ENCODE measurements at places on chromosomes 1 and 21.

- peak; percentile 56 for DNase-seq
Observed at GRCh38 chr1:29465755-29466154, 229.4 kb downstream of the PTPRU start.

GRCh38 chr21:17819877-17820229 is 697 bp upstream of the C21orf91 start:
- DNase-seq, result no peak

DNA sequence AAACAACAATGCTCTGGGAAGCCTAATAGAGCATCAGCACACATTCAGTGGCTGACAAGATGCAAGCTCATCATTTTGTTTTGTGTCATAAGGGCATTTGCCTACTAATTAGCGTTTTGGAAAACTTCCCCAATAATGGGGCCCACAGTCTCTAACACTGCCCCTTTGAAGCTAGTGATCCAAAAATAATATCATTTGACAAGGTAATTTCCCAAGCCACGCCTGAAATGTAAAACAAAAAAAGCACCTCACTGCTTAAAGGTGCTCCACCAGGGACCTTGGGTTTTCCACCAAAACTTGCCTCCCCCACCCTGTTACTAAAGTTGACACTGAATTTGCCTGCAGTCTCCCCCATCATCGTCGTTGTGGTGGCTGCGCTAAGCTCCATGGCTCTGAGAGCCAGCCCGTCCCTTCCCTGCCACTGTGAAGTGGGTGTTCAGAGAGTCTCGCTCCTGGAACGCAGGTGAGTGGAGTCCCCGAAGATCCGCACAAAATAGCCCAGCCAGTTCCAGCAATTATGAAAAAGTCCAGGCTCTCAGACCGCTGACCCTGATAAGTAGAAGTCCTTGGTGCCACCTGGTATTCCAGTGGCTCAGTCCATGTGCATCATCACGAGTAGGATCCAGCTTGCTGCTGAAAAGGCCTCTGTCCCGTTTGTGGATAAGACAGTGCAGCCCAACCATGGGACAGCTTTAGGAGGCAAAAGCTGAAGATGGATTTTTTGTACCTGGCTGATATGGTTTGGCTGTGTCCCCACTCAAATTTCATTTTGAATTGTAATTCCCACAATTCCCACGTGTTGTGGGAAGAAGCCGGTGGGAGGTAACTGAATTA is 52.2 kb downstream of the RAB3GAP2 start:
- DNase-seq, result no peak

DNA sequence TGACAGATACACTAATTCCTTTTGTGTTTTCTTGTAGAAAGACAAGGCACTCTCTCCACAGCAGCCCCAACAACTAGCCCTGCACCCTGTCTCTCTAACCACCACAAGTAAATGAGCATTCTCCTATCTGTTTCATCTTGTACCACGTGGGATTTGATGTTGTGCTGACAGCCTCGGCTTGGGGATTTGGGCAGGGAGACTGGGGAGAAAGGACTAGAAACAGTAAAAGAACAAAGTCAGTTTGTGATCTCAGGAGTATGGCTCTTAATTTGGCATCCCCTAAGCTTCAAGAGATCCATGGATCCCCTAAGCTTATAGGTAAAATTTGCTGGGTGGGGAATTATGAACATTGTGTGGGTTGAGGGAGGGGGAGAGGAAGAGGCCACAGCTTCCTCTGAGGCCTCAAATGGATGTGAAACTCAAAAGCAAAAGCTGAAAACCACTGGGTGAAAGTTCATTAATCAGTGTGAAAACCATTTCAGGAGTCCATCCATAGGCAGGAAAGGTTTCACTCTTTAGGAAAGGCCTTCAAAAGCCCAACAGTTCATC is 3.1 kb downstream of the C1orf162 start:
- DNase-seq, result no peak

DNA sequence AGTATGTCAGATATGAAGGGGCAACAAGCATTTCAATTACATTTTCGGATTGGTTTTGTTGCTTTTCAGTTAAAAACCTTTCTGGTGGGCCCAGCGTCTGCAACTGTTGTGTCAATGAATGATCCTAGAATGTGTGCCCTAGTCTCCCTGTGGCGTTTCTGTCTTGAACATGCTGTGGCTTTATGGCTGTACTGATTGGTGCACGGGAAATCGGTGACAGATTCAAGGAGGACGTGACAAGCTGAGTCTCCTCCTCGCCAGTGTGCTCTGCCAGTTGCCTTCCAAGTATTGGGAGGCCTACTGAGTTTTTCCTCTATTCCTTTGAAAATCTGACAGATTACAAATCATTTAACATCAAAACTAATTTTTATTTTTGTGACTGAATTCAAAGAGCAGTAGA is 127.6 kb downstream of the ZP4 start:
- no peak for DNase-seq

GRCh38 chr1:196260270-196260669 is 348.0 kb downstream of the KCNT2 start:
- DNase-seq, result no peak

DNA sequence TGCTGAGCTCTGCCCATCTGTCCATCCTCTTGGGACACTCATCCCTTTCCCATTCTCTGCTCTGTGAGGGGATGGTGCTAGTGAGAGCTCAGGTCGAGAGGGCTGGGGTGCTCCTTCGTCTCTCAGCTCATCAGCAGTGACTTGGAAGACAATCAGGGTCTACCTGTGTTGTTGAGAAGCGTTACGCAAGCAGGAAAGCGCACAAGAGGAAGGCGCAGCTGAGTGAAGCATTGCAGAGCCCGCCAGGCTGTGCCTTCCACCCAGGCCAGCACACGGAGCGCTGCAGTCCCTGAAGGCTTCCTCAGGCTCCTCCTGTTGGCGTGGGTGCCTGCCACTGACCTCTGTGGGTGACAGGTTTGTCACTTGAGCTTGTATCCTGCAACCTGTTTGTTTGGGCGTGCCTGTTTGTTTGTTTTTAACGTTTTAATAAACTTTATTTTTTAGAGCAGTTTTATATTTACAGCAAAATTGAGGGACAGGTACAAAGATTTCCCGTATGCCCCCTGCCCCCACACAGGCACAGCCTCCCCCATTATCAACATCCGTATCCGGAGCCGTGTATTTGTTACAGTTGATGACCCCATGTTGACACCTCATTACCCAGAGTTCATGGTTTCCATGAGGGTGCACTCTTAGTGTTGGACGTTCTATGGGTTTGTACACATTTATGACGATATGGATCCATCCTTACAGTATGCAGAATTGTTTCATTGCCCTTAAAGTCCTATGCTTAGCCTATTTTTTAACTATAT is 36.7 kb downstream of the ADARB1 start:
- no peak for DNase-seq

GRCh38 chr1:212630158-212630900 is 21.8 kb downstream of the ATF3 start:
- DNase-seq, result peak; percentile 80

- DNase-seq, result peak; percentile 69
Observed at GRCh38 chr1:201539561-201540431, 869 bp downstream of the NAV1 start.

- peak; percentile 90 for DNase-seq
Observed at GRCh38 chr1:70486676-70487458, 75.8 kb downstream of the CTH start.

GRCh38 chr1:7383671-7384520 is 387.2 kb upstream of the VAMP3 start:
- DNase-seq, result no peak

- no peak for DNase-seq
Observed at GRCh38 chr1:180092931-180093650, 61.6 kb upstream of the QSOX1 start.

DNA sequence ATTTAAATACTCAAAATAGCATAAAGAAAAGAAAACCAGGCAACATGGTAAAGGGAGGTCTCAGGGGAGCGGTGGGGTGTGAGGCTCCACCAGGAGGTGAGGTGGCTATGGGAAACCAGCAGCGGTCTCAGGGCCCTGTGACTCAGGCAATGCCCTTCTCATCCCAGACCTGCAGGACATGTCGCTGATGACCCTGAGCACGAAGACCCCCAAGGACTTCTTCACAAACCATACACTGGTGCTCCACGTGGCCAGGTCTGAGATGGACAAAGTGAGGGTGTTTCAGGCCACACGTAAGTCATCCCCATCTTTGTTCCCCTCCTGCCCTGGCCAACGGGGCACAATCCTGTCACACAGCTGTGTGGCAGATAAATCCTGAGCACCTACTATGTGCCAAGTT is 31.5 kb downstream of the PADI4 start:
- DNase-seq, result no peak

- peak; percentile 33 for DNase-seq
Observed at GRCh38 chr1:117237726-117238381, 27.1 kb upstream of the VTCN1 start.

DNA sequence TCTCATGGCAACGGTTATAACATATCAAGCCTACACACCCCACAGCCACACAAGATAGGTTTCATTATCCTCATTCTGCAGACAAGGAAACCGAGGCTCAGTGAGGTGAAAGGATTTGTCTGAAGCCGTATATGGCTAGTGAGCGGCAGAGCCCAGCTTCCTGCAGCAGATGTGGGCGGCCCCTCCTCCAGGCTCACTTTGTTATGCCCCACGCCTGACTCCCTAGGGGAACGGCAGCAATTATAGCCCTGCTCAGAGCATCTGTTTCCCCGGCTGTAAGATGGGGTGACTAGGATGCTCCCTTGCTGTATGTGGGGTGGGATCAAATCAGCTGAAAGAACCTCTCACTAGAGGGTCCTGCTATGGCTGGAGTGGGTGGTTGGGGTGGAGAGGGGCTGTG is 22.1 kb downstream of the GRHL3 start:
- DNase-seq, result no peak

DNA sequence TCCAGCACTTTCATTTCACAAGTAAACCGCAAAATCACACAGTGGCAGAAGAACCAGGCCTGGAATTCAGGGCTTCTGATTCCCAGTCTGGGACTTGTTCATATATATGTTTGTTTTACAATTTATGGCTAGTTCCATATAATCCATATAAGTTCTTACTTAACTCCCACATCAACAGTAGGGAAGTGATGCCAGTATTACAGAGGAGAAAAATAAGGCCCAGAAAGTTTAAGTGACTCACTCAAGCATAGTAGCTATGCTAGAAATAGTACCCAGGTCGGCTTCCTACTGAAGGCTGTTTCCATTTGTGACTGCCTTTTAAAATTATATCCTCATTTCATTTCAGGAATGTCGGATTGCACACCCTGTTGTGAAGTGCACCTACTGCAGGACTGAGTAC is 1.4 kb downstream of the FAM76A start:
- DNase-seq, result peak; percentile 16

DNA sequence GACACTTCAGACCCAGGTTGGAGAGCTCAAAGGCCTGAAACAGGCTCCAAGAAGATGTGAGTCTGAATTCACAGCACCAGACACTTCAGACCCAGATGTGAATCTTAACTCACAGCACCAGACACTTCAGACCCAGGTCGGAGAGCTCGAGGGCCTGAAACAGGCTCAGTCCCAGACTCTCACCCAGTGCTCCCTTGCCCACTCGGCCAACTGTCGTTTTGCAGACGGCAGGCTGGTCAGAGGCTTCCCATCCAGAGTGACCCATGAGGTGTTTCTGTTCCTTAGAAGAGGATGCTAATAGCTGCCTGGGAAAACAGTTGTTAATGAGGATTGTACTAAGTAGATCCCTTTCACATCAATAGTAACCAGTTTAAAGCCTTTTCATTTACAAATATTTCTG is 88.4 kb downstream of the ADARB1 start:
- DNase-seq, result no peak

DNA sequence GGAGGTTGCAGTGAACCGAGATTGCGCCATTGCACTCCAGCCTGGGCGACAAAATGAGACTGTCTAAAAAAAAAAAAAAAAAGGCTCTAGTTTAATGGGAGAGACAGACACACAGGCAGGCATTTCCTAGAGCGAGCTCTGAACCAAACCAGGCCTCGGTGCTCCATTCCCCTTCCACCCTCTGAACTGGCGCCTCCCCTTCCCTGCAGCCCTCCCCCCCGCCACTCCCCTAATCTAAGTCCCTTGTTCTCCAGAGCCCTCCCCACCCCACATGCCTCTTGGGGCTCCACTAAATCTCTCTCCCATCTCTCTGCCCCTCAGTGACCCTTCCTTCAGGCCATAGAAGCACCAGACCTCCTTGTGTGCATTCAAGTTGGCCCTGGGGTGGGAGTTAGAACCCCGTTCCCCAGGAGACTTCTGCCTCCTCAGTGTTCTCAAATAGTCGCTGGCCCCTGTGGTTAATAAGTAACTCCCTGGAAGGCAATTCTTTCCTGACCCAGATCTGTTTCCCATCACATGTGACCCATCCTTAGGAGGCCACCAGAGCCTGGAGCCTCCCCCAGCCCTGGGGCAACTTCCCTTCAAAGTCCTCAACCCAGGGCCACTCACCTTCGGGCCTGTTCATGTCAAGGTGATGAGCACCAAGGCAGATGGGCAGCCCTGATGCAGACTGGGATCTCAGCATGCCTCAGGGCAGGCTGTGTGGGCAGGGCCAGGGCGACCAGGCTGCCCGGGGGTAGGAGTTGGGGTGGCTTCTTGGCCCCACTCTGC is 42.6 kb upstream of the EPB41 start:
- DNase-seq, result no peak

DNA sequence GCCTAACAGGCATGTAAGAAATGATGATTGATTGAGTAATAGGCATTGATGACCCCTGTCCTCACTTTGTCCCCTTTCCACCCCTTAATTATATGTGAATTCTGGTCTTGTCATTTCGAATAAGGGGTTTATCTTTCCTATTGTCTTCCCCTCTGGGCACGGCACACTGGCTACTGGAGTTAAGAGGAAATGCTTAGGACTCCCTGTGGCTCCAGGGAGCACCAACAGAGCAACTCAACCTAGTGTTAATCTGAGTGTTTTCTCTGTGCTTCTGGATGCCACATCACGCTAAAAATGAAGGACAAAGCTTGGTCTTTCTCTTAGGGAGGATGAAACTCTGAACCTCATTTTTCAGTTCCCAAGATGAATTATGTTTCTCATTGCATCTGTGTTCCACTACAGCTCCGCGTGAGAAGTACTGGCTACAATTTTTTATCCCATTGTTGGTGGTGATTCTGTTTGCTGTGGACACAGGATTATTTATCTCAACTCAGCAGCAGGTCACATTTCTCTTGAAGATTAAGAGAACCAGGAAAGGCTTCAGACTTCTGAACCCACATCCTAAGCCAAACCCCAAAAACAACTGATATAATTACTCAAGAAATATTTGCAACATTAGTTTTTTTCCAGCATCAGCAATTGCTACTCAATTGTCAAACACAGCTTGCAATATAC is 5.3 kb downstream of the FCER1A start:
- no peak for DNase-seq

All from astrocyte of the hippocampus (primary cell).